Progenitor cell of endocrine pancreas (in vitro differentiated cells): ENCODE measurements at places on chromosomes 6 and 20. TPM values are rescaled to one million over a fixed set of nuclear protein-coding genes. Genes with fewer than 3 reads are reported as not detected.

DNA sequence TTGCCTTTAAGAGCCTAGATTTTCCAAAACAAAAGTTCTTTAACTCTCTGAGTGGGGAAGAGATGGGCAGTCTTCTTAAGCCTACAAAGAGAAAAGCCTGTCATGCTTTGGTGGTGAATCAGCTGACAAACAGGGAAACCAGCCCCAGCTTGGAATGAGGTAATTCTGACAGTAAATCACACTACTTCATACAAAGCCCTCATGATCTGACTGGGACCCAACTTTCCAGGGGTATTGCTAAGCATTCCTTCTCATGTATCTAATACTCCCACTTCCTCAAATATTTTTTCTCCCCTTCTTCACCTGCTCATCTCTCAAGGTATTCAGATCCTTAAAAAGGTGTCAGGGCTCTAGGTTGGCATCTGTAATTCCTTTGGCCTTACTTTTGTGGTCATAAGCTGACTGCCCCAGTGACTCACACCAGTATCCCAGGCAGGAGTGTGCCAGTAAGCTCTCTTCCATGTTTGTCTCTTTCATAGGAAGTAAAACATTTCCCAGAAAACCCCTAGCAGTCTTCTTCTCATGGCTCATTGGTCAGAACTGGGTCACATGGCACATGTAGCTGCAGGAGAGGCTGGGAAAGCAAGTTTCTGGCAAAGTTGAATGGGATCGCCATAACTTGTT lies 15.0 kb upstream of the TBC1D22B start:
- no peak for DNase-seq

GRCh38 chr20:13344671-13345070 lies 123.6 kb downstream of the ISM1 start:
- no peak for DNase-seq

Gene DYNLRB1
- total RNA-seq: 185 and 208 TPM in 2 replicates

Gene PNLDC1
- total RNA-seq: not detected in 2 replicates

Gene TTK
- 20.6 and 22.1 TPM in 2 replicates for total RNA-seq
